ENCODE measurements at places on chromosomes 16 and 17.
A peak's percentile ranks its signal among the peaks of the same experiment; 100 is the strongest.

DNA sequence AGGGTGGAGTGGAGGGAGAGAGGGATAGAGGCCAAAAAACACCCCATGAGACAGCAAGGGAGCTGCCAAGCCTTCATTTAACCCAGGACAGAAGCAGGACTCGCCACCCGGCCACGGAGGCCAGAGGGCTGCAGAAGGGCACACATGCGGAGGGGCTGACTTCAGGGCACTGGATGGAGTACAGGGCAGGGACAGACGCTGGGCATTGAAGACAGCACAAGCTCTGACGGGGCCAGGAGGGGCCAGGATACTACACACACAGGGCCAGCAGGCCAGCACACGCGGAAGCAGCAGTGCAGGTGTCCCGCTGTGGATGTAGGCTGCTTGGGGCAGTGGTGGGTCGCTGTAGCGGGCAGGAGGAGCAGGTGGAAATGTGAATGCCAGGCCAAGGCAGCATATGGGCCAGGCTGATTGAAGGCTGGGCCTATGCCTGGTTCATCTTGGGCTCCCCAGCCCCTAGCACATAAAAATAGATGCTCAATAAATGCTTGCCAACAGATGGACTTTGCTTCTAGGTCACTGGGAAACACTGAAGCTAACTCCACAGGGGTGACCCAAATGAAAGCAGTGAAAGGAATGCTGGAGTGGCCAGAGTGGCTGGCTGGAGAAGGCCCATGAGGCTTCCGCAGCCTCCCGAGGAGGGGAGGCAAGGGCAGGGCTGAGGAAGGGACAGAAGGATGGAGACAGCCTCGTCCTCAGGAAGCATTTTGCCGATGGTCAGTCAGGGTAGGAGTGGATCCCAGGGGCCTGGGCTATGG, 61.6 kb downstream of the GNA13 start:
- no peak for DNase-seq

- DNase-seq: no peak
Observed at GRCh38 chr17:80815151-80815681, 176.4 kb upstream of the CHMP6 start.

- DNase-seq: no peak
Observed at GRCh38 chr16:28882551-28883160, 4.4 kb downstream of the ATP2A1 start.

DNA sequence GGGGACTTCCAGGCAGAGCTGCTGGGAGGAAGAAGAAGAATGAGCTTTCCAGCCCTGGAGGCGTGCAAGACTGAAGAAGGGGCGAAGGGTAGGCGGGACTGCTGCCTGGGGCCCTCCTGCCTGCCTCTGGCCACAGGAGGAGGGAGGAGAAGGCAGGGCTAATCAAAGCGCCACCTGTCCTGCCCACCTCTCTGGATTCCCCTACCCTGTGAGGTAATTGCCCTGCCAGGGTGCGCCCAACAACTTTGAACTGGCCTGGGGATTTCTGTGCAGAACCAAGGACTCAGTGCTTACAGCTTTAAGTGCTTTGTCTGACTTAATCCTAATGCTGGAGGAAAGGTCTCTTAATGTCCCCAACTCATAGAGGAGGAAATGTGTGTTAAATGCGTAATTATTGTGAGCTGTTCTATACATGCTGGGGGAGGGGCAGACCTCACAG, at the start of gene NOXO1:
Gene NOXO1 (minus strand): TSS at position 72 of the 439 bp plus-strand sequence. CDS start 290 bp downstream, outside the sequence.
- DNase-seq: no peak

GRCh38 chr17:50331085-50331791, 14.7 kb upstream of the XYLT2 start:
- no peak for DNase-seq

DNA sequence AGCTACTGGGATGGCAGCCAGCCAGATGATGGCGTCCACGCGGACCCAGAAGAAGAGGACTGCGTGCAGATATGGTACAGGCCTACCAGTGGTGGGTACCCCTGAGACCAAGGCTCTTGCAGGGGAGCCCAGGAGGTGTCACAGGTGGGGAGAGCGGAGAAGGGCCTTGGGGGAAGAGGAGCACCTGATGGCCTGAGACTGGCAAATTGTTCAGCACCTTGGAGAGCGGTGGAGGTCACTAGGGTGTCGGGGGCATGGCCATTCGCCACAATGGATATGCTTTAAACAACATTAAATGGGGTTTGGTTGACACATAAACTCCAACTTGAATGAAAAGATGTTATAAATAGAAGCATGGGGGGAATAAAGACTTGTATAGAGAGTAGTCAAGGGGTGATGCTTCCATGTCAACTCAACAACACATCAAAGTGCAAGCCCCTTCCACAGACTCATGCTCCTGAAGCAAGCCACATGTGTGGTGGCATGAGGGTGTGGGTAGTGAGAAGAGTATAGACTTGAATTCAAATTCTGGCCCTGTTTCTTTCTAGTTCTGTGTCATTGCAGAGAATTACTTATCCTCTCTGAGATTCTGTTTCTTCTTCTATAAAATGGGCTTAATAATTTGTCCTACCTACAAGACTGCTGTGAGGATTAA, 22.2 kb downstream of the CLEC19A start:
- no peak for DNase-seq

DNA sequence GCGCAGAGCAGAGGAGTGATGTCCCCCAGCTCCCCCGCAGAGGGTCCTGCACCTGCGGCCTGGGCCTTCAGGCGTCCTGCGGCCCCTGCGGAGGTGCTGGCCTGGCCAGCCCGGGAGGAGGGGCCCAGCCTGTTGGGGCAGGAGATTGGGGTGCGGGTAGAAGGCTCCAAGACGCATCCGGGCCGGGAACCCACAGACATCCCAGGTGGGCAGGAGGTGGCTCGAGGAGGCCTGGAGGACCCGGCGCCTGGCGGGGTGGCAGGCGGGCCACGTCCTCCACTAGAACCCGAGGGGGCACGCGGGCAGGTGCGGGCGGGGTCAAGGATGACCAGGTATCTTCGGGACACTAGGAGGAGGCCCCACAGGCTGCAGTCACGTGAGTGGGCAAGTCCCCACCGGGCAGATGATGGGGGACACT, 647 bp upstream of the SECTM1 start:
- no peak for DNase-seq

DNA sequence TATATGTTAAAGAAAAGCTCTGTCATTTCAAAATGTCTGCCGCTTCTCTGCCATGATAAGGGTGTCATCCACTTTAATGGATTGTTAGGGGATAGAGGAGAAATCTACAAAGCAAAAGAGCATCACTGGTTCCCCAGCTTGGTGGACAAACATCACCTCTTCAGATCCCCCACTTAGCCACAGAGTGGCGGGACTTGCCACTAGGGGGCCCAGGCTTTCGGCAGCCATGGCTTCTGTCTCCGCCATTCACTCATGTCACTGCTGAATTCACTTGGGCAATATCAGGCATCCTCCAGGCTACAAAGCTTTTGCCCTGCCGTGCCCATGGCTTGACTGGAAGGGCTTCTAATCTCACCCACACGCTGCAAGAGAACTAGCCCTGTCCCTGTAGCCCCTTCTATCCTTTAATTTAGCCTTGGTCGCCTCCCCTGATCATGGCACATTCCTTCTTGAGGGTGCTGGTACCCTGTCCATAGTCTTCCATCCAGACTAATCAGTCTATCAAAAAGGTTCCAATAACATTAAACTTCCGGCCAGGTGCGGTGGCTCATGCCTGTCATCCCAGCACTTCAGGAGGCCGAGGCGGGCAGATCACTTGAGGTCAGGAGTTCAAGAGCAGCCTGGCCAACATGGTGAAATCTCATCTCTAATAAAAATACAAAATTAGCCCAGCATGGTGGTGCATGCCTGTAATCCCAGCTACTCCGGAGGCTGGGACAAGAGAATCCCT, 34.7 kb downstream of the SBK1 start:
- DNase-seq: no peak

- DNase-seq: no peak
Observed at GRCh38 chr17:34307110-34307509, 12.1 kb upstream of the CCL8 start.

GRCh38 chr16:4372578-4373355, 1.1 kb downstream of the VASN start:
- DNase-seq: no peak

- DNase-seq: no peak
Observed at GRCh38 chr16:2490190-2491105, 15.5 kb downstream of the TBC1D24 start.

GRCh38 chr17:39132192-39132610, 19.2 kb downstream of the PLXDC1 start:
- no peak for DNase-seq

DNA sequence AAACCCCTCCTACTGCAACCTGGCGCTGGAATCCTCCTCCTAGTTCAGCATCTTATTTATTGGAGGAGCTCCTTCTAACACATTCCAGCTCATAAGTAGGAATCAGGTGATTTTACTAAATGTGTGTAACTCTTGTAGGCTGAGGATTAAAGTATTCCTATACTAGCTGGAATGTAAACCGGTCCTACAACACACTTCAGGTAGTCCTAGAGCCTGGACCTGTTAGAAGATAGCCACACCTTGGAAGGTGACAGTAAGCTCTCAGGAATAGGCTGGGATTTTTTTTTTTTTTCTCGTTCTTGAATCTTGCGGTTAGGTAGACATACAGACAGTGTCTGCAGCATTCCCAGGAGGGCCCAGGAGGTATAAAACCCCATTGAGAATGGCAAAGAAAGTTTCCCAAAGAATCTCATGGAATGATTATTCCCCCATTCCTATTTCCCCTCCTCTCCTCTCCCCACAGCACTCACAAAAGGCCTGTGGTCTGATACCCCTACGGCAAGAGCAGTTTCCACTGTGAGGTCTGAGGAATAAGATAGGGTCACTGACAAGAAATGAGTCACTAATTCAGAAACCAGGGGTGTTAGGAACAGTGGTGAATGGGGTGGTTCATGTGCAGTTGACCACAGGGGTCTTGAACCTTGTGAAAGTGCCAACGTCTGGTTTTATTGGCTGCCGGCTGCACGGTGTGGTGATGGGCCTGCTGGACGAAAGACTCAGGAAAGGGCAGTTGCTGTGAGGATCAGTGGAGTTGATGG, 267.1 kb downstream of the UTP18 start:
- no peak for DNase-seq

GRCh38 chr17:72719578-72720493, 372.7 kb downstream of the SLC39A11 start:
- no peak for DNase-seq

DNA sequence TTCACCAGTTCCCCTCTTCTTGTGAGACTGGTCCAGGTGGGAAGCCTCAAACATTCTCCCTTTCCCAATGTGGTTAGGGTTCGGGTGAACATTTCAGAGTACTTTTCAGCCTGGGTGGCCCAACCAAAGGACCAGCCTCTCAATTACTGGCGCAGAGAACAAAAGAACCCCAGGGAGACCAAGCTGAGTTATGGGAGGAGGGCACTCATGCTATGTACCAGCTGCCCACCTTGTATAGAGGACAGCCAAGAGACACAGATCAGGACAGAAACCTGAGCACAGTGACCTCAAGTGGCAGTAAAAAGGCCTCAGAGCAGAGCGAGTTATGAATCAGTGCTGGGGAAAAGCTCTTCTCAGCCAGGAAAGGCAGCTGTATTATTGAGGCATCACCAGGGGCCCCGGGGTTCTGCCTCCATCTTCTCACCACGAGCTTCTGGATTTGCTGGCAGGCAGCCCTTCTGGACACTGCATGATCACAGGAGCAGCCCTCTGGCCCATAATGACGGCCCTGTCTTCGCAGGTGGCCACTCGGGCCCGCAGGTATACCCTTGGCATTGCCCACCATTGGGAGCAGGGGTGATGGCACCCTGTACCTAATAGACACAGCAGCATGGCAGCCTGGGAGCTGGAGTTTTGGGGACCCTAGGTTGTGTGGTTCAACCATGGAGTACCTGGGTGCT, 3.8 kb downstream of the G6PC3 start:
- DNase-seq: no peak

DNA sequence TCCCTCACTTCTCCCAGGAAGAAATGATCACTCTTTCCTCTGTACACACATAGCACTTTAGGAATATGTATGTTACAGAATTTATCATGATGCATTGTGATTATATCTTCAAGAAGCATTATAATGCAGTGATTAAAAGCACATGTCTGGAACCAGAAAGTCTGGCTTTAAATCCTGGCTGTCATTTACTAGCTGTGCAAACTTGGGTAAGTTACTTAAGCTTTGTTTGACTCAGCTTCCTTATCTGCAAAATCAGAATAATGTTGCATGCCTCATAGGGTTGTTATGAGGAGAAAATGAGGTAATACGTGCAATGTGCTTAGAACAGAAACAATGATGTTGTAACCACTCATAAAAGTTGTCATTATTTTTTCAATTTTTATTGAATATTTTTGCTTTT, 156.3 kb upstream of the ZKSCAN2 start:
- DNase-seq: no peak

GRCh38 chr17:49508061-49508865, 13.2 kb downstream of the NGFR start:
- peak; percentile 51 for DNase-seq

DNA sequence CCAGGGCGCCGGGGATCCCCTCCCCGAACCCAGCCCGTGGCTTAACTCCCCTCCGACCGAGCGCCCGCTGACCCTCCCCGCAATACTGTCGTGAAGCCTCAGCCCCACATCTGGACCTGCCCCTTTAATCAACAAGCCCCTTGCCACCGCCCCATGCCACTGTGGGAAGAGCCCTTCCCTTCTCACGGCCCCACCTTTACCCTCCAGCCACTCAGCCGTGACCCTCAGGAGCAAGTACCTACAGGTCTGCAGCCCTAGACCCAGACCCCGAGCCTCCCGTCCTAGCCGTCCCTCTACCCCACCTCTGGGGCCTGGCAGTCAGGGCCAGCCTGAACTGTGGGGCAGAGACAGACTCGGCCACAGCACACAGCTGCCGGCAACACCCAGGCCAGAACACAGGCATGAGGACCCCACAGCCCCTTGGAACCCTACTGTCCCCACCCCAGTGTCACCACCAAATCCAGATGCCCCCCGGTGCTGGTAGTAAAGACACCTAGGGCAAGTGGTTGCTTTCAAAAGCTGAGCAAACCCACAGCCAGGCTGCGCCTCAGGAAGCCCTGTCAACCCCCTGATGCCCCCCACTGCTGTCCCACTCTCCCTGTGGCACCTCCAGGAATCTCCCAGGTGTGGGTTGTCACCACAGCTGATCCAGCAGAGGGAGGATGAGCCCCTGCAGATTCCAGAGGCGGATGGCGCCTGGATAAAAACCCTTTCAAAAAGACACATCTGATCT, 1.4 kb downstream of the NXPH3 start:
- no peak for DNase-seq

GRCh38 chr17:66522591-66523272, 220.3 kb downstream of the PRKCA start:
- no peak for DNase-seq

GRCh38 chr17:76036497-76037261, 9.6 kb upstream of the EVPL start:
- no peak for DNase-seq
